ENCODE measurements at places on chromosomes 6 and 20.

DNA sequence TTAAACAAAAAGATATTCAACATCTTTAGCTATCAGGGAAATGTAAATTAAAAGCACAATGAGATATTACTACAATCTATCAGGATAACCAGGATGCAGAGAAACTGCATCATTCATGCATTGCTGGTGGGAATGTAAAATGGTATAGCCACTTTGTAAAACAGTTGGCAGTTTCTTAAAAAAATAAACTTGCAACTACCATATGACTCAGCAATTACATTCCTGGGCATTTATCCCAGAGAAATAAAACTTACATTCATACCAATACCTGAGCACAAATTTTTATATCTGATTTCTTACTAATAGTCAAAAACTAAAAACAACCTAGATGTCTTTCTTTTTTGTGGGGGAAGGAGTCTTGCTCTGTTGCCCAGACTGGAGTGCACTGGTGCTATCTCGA, 190.3 kb upstream of the TAB2 start:
- peak; percentile 72 for DNase-seq

GRCh38 chr6:148987982-148988381, 241.2 kb downstream of the UST start:
- no peak for DNase-seq

- DNase-seq = no peak
Observed at GRCh38 chr6:46490425-46491200, 636 bp downstream of the RCAN2 start.

GRCh38 chr20:11130554-11131166, 456.9 kb upstream of the JAG1 start:
- no peak for DNase-seq

DNA sequence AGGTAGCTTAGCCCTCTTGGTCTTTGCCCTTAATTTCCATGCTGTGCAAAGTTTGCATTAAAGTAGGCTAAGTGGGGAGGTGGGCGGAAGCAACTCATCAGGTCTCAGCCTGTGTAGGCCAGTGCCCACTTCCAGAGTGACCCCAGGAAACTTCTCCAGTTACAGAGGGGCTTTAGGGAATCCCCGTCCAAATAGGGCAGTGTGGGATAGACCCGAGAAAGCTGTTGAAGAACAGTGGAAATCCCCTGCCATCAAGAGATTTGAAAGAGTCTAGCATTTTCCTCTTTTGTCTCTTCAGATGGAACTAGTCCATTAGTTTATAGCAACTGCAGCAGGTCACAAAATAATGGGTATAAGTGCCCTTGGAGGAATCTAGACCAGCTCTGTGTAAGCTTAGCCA, 20.2 kb downstream of the SF3B5 start:
- DNase-seq = no peak

DNA sequence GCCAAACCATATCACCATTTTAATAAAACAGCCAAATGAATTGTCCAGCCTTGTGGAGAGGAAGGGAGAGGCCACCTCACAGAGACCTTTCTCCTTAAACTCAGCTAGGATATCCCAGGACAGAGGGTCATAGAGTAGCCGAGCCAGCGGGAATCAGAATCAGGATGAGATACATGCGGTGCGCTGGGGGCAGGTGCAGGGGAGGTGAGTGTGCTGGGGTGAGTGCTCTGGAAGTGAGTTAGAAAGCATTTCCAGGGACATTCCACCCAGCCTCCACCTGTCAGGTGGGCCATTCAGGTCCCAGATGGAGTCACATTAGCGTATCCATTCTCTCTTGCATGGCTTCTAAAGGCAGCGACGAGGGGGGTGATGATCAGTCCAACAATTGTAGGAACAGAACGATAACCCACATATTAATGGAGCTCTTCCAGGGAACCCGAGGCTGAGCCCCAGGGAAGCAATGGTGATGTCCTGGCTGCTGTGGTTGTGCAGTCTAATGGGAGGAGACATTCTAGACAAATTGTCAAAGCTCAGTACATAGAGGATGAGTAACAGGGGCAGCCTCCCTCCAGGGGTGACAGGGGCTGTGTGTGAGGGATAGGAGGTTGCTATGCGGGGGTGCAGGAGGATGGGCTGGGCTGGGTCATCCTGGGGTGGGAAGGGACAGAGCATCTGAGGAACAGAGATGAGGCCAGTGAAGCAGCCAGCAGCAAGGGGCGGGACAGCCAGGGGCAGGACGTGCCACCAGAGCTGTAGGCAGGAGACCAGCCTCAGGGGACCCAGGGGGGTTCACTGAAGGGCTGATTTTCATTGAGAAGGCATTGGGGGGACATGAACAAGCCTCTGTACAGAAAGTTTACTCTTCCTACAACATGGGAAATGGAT, 88.7 kb upstream of the FRMD1 start:
- DNase-seq = no peak

GRCh38 chr6:168496139-168496996, 55.4 kb downstream of the SMOC2 start:
- no peak for DNase-seq

DNA sequence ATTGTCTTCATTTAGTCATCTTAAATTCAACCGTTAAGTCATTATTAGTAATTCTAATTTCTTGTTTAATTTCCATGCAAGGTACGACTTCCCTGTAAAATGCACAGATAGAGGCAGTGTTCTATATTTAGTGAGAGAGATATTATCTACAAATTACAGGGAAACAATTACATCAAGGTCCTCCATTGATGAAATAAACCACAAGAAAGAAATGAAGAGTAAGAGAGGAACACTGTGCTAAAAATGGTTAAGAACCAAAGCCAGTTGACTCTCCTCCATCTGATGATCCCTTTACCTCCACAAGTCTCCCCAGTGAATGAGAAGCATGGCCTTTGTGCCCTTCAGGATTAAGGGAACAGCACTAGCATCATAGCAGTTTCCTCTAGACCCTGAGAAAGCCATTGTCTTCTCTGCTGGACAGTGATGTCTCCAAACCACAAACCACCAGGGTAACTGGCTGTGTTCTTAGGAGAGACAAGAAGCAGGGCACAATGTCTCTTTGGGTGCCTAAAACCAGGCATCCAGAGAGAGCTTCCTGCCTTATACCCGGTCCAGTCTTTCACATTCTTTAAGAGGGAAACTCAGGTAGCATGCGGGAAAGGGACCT, 38.1 kb downstream of the IRF4 start:
- no peak for DNase-seq

DNA sequence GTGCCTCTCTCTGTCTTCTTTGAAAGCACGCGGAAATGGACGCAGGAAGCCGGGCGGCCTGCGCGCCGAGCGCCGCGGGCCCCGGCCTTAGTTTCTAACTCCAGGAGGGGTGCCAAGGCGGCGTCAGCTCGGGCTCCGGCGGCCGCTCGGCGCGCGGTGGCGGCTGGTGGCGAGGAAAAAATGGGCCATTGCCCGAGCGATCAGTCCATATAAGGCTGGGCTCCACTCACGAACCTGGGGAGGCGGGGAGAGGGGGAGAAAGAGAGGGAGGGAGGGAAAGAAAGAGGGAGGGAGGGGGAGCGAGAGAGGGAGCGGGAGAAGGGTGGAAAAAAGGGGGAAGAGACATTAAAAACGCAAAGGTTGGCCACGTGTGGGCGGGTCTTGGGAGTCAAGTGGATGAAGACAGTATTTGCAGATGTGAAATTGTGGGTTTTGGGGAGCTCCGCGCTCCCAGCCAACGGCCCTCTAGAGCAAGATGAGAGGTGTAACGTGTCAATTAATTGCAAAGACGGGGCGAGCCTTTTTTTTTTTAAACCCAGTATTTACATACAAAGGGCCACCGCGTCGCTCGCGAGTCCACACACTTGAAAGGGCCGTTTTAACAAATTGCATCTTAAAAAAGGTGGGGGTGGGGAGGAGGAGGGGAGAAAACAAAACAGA, at the start of gene NKX2-2:
NKX2-2 (minus strand) TSS at position 184 of the 660 bp plus-strand sequence. CDS start 395 bp downstream, outside the sequence.
- no peak for DNase-seq

DNA sequence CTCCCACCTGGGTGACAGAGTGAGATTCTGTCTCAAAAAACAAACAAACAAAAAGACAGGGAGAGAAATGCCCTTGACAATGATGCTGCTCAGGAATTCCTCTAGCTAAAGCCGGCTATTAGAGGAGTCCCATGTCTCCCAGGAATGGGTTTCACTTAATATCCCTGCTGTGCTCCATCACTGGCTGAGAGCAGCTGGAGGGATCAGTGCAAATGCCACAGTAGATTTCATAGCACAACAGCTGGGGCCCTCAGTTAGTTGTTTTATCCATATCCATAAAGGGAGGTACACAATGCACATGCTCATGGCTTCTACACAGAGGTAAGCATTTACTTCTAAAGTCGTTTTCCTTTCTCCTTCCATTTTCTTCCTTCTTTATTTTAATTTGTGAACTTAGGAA, 742.0 kb upstream of the POU3F2 start:
- DNase-seq = no peak

DNA sequence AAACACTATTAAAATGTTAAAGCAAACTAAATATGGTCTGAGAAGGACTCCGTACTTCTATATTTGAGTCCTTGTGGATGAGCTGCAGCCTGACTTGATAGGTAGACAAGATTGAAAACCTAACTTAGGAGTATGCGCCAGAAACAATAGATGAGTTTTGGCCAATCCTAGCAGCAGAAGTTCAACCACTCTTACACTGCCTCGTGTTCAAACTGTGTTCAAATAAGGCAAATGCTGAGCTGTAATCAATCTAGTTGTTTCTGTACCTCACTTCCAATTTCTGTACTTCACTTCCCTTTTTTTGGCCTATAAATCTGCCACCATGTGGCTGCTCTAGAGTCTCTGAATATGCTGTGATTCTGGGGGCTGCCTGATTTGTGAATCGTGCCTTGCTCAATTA, 13.2 kb upstream of the SERINC1 start:
- no peak for DNase-seq

- DNase-seq = no peak
Observed at GRCh38 chr6:13504611-13505344, 17.4 kb upstream of the GFOD1 start.

DNA sequence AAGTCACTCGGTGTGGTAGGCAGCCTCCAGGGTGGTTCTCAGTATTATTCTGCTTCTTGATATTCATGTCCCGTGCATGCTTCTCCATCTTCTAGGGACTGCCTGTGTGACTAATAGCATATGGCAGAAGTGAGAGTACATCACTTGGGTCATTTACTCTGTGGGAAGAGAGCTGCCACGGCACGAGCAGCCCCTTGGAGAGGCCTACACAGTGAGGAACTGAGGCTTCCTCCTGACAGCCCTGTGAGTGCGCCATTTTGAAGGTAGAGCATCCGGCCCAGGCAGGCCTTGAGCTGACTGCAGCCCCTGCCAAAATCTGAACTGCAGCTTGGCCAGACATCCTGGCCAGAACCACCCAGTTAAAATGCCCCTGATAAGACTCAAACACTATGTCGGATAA, 17.3 kb upstream of the MCUR1 start:
- DNase-seq = no peak

- no peak for DNase-seq
Observed at GRCh38 chr20:2874456-2874855, 1.2 kb downstream of the PTPRA start.

- DNase-seq = peak; percentile 94
Observed at GRCh38 chr6:144248476-144249301, 36.4 kb upstream of the UTRN start.

GRCh38 chr20:49277786-49278035, 146 bp downstream of the ZNFX1 start:
- DNase-seq = no peak

DNA sequence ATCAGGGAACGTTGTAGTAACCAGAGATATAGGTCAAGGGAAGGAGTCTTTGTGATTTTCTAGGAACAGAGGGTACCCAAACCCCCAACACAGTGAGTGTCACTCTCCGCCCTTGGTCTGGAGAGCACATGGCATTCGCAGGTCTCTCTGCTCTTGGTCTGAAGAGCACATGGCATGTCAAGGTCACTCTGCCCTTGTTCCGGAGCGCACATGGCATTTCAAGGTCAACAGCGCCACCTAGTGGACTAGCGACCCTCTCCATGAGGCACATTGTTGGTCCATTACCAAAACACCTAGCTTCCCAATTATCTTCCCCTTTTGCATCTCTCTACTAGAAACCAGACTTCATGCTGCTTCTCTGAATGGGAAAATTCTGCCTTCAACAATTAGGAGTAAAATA, 260.0 kb downstream of the C6orf118 start:
- DNase-seq = peak; percentile 20

GRCh38 chr6:16727996-16728395, 33.3 kb downstream of the ATXN1 start:
- no peak for DNase-seq

DNA sequence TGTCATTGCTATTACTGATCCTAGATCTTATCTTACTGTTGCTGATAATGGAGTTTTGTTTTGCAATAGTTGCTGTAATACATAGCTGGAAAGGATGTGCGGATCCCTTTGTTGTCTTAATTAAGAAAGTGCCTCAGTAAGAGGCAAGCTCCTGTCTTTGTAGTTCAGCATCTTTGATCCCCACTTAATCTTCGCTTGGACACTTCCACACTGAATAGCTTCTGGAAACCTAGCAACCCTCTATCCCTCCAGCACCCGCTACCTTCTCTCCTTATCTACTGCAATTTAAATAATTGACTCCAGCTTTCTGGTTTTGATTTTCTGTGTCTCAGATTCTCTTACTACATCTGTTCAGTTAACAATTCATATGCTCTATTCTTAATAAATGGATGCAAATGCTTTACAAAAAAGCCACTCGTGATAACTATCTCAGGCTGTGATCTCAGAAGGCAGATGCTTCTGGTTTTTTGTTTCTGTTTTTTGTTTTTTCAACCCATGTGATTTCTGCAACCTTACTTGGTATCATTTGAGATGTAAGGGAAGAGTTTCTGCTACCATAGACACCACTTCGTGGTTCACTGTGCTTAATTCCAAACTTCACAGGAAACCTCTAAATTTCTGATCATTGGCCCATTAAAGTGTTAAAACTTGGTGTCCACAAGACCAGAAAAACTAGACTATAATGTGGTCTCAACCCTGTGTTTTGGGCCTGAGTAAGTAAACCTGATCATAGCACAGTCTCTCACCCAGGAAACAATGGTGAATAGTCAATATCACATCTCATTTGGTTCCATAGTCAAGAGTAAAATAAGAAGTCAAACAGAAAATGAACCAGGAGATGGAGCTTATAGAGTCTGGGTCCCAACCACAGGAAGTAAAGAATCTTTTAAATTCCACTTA, 352.1 kb upstream of the SOX4 start:
- DNase-seq = no peak

Measured in fibroblast of skin of right quadriceps (primary cell).